ENCODE measurements at places on chromosomes 2 and 18.

GRCh38 chr2:58558881-58559280, 317.8 kb upstream of the FANCL start:
- peak; percentile 45 for DNase-seq

GRCh38 chr2:47259829-47260228, 104.7 kb upstream of the STPG4 start:
- no peak for DNase-seq

- DNase-seq, result no peak
Measured at GRCh38 chr2:101127319-101128056, 23.7 kb downstream of the TBC1D8 start.

- no peak for DNase-seq
Measured at GRCh38 chr2:128591861-128592822, 273.5 kb upstream of the HS6ST1 start.

- no peak for DNase-seq
Measured at GRCh38 chr2:222146488-222146887, 152.3 kb downstream of the PAX3 start.

GRCh38 chr18:77059294-77059916, 73.2 kb downstream of the MBP start:
- DNase-seq, result peak; percentile 36

GRCh38 chr18:62364558-62364957, 39.4 kb downstream of the TNFRSF11A start:
- no peak for DNase-seq

GRCh38 chr2:204166961-204167360, 230.4 kb downstream of the ICOS start:
- no peak for DNase-seq

Measured in NCI-H2081 (cell line).